ENCODE measurements at places on chromosomes 5 and 9.

DNA sequence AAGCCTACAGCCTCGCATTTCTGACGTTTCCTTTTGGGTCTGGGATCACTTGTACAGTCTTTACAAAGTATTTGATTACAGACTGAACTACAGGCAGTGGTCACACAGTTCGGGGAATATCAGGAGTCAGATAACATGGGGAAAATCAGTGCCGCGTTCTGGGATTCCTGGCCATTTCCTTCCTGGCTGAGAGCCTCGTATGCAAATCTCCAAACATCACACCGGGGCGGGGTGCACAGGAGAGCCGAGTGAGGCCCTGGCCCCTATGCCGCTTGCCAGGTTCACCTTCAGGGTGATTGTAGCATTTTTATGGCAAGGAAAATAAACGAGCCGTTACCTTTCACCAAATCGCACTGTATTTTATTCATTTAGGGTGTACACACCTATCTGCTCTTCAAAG, 29.6 kb upstream of the SLC9A3 start:
- peak; percentile 72 for DNase-seq

DNA sequence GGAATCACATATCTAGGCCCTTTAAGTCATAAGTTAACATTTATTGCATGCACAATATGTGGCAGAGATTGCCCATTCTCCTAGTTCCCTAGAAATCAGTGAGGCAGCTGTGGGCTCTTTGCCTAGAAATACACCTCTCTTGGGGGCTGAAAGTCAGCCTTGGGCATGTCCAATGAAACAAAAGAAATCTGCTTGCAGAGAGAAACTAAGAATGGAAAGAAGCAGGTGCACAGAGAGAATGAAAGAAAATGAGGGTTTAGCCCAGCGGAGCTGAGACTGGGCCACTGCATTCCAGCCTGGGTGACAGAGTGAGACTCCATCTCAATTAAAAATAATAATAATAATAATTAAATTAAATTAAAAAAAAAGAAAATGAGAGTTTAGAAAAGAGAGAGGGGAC, 57.3 kb upstream of the DAB2 start:
- DNase-seq: no peak

- no peak for DNase-seq
Measured at GRCh38 chr5:43336159-43336558, 22.9 kb upstream of the HMGCS1 start.

- DNase-seq: no peak
Measured at GRCh38 chr5:14109771-14110170, 33.4 kb upstream of the TRIO start.
